ENCODE measurements at places on chromosomes 3 and 15.

GRCh38 chr3:119308355-119308754 is 14.2 kb downstream of the ARHGAP31 start:
- DNase-seq = no peak

- no peak for DNase-seq
Measured at GRCh38 chr3:52891615-52892081, 5.7 kb downstream of the STIMATE start.

DNA sequence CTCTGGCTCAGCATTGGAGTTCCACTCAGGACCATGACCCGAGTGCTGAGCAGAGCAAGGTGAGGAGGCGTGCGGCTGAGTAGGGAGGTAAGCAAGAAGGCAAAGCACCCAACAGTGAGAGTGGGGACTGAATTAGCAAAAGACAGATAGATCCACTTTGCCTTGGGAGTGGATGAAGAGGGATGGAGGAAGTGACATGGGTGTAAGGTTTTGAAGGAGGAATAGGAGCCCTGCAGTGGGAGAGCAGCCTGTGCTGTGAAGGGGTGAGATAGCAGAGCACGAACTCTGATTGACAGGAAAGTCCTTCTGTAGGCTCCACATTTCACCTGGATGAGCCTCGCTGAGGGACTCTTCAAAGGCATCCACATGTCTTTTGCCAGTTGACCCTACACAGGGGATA is 522.6 kb downstream of the NTRK3 start:
- no peak for DNase-seq

GRCh38 chr3:174377684-174378083 is 481.4 kb upstream of the NAALADL2 start:
- DNase-seq = no peak

Measured in progenitor cell of endocrine pancreas (in vitro differentiated cells).